Naive thymus-derived CD8-positive, alpha-beta T cell (primary cell): ENCODE measurements at places on chromosomes 16 and 17. TPM values are rescaled to one million over a fixed set of nuclear protein-coding genes. Genes with fewer than 3 reads are reported as not detected.

GRCh38 chr17:56876766-56877179 lies 37.1 kb downstream of the TRIM25 start:
- H3K36me3 ChIP-seq: no peaks in the 10 kb centered on the region
- H3K27me3 ChIP-seq: no peaks in the 10 kb centered on the region
- no peak overlapping the region for H3K27ac ChIP-seq
- H3K4me1 ChIP-seq: peaks cover 7% of the 10 kb centered on the region

GRCh38 chr17:13837417-13837816 lies 231.9 kb upstream of the COX10 start:
- DNase-seq: no peak
- H3K27ac ChIP-seq: no peak overlapping the region
- H3K27me3 ChIP-seq: no peaks in the 10 kb centered on the region
- H3K4me1 ChIP-seq: no peaks in the 10 kb centered on the region

DNA sequence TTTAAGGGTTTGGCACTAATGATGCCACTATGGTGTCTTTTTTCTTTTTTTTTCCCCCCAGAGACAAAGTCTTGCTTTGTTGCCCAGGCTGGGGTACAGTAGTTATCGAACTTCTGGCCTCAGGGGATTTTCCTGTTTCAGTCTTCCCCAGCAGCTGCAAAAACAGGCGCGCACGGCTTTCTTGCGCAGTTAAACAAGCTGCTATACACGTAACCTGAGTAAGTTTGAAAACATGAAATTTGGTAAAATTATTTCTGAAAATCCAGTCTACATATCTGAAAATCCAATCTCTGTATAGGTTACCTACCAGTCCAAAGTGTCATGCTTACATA lies 11.8 kb downstream of the TEX14 start:
- no peak overlapping the region for H3K4me3 ChIP-seq
- peaks cover 2% of the 10 kb centered on the region for H3K27me3 ChIP-seq
- H3K36me3 ChIP-seq: no peaks in the 10 kb centered on the region
- H3K4me1 ChIP-seq: no peaks in the 10 kb centered on the region
- no peak overlapping the region for H3K27ac ChIP-seq
- DNase-seq: no peak

CLEC3A gene
- not detected for total RNA-seq
